ENCODE measurements at places on chromosomes 11 and 22.

GRCh38 chr22:20591660-20592310 lies 84.4 kb downstream of the MED15 start:
- peak; percentile 60 for DNase-seq

GRCh38 chr11:75470476-75471080 lies 37.6 kb upstream of the KLHL35 start:
- DNase-seq = no peak

DNA sequence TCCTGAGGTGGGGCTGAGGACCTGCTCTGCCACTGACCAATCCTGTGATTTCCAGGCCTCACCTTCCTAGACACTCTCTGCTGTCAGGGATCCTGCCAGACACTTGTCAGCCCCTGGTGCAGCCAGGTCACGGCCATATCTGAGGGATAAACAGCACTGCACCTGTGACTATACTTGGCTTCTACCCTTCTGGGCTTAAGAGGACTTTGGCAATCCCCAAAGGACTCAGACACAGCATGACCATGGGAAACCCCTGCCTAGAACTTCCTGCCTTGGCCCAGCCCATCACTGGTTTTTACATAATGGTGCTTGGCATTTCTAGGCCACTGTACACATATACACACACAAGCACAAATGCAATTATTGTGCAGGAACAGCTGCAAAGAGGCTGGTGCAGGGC lies 11.6 kb upstream of the OLFML1 start:
- no peak for DNase-seq

DNA sequence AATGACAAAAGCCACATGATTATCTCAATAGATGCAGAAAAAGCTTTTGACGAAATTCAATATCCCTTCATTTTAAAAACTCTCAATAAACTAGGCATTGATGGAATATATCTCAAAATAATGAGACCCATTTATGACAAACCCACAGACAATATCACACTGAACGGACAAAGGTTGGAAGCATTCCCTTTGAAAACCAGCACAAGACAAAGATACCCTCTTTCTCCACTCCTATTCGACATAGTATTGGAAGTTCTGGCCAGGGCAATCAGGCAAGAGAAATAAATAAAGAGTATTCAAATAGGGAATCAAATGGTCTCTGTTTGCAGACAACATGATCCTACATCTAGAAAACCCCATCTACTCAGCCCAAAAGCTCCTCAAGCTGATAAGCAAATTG lies 52.0 kb downstream of the CASP12 start:
- no peak for DNase-seq

DNA sequence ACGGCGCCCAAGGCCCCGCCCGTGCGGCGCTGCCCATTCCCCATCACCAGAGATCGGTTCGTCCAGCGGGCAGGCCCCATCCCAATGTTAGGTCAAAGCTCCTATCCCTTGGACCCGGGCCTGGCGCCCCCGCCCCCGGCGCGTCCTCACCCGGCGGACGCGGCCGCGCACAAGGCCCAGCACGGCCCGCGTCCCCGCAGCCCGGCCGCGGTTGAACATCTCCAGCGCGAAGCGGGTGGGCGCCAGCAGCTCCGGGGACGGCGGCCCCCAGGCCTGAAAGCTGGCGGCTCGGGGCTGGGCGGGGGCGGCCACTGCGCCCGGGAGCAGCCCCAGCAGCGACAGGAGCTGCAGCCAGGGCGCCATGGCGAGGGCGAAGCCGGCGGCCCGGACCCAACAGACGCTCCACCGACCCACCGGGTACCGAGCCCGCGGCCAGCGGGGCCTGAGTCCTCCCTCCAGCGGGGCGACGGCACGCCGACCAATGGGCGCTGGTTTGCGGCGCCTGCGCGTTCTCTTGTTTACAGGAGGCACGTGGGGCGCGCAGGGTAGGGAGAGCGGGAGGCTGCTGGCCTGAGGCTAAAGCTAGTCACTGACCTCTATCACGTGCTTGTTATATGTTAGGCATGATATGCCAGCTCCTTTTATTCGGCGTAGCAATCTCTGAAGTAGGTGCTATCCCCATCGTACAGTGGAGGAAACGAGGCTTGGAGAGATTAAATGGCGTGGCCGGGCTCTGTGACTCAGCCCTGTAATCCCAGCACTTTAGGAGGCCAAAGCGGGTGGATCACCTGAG lies at the start of gene CTSF:
Gene CTSF (minus strand): TSS at position 483 of the 793 bp plus-strand sequence. CDS start 120 bp downstream, at position 363.
- peak; percentile 87 for DNase-seq

GRCh38 chr11:46936138-46937110 lies at the start of gene CSTPP1:
Gene CSTPP1 (plus strand): TSS chr11:46936761. CDS start chr11:46936806, 45 bp downstream.
- DNase-seq = peak; percentile 83

GRCh38 chr22:46068593-46069491 lies 81.5 kb upstream of the PPARA start:
- DNase-seq = no peak

- DNase-seq = no peak
Observed at GRCh38 chr11:93188726-93189125, 9.1 kb downstream of the SLC36A4 start.

- DNase-seq = no peak
Observed at GRCh38 chr11:56558574-56558973, 15.5 kb upstream of the OR5M11 start.

DNA sequence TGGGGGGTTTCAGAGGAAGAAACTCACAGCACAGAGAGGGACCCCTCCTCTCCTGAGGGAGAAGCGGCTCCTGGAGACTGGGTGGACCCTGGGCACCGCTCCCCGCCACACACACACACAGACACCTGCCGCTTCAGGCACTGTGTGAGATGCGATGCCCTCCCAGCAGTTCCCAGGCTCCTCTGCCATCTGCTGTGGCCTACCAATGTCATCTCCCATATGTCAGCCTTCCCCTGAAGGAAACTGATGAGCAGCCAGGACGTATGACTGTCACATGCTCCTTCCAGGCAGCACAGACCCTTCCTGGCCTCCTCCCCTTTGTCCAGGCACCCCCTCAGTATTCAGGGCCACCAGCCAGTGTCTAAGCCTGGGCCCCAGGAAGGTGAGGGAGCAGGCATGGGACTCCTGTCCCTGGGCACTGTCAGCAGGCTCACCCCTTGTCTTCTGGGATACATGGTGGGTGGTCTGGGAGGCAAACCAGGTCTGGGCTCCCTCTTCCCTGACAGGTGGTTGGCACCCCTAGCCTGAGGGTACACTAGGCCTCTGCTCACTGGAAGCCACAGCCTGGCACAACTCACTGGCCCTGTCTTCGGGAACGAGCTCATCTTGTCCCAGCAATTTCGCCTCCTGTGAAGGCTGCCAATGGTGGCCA lies 11.8 kb upstream of the BCR start:
- DNase-seq = no peak

DNA sequence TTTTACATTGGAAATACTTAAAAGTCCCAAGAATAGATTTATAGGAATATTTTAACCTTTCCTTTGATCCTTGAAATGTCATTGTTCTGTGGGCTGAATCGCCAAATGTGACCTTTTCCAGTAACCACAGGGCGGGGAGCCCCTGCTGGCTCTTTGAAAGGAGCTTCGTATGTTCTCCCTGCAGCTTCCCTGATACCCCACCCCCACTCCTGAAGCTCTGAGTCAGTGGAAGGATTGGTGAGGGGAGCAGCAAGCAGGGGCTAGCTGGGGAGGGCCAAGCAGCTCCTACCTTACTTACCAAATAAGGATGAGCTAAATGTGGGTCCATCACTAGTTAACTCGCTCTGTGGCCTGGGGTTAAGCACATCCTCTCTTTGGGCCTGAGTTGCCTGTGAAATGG lies 87.7 kb downstream of the CHST1 start:
- no peak for DNase-seq

DNA sequence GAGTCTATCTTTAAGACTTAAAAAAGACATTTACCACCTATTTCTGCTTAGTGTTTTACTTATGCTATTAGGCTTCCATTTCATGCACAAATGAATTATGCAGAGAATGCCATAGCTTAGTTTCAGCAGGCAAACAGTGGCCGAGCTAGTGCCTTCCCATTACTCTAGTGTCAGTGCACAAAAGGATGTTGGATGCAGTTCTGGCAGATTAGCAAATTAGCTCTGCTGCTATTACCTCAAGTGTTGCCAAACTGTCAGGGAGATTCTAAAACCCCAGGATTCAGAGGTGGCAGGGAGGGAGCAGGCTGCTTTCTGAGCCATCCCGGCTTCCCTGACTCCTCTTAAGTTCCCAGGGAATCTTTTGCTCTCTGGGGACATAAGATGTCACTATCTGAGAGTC lies 209.4 kb upstream of the NCAM1 start:
- no peak for DNase-seq

- peak; percentile 96 for DNase-seq
Observed at GRCh38 chr11:114179234-114179941, 116.8 kb upstream of the NNMT start.

- DNase-seq = peak; percentile 90
Observed at GRCh38 chr22:37887584-37888378, 18.3 kb upstream of the MICALL1 start.

DNA sequence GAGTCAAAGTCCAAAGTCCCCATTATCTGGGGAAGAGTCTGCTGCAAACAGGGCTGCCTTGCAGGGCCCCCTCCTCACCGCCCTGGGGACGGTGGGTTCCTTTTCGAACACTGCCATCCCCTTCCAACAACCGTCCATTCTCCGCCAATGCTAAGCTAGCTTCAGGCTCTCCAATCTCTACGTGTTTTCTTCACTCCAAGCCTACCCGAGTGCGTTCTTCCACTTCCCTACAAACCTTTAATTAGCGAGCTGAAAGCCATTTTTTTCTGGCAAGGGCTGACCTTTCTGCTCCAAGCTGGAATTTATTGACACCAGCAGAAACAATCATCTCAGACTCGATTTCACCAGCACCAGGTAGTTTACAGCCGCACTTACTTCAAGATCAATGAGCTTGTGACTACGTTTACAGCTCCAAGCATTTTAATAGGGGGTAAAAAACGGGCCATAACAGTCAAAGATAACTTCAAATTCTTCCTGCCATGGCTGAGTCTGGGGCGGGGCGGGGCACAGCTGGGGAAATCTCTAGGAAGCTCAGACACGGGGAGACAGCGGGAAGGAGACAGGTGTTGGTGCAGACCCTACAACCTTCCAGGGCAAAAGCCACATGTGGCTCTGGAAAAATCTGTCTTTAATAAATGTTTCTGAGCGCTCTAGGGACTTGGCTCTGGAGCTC lies 82.2 kb downstream of the PHF21B start:
- DNase-seq = no peak

DNA sequence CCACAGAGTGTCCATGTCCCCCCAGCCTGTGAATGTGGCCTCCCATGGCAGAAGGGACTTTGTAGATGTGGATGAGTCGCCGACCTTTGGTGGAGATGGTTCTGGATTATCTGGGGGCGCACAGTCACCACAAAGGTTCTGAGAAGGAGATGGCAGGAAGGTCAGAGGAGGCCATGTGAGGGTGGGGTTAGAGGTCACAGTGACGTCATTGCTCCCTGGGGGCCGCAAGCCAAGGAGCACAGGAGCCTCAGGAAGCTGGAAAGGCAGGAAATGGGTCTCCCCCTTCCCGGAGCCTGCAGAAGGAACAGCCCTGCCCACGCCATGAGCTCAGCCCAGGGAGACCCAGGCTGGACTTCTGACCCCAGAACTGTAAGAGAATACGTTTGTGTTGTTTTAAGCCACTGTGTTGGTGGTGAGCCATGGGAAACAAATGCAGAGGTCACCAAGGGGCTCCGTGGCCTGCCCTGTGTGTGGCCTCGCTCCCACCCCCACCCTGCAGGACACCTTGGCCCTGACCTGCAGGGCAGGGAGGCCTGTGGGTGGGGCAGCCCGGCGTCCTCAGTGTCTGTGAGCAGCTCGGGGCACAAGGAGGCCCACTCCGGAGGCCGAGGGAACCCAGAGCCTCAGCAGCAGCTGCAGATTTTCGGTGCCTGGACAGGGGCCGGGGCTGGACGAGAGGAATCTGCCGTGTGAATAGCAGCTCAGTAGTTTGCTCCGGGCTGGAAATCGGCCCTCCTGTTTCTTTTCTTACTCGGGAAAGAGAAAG lies 32.1 kb downstream of the GRAMD4 start:
- no peak for DNase-seq

- DNase-seq = no peak
Observed at GRCh38 chr11:95563859-95564258, 225.7 kb downstream of the FAM76B start.

- no peak for DNase-seq
Observed at GRCh38 chr11:70567680-70568034, 169.3 kb downstream of the CTTN start.

GRCh38 chr11:13289081-13289480 lies 11.5 kb downstream of the BMAL1 start:
- DNase-seq = no peak

GRCh38 chr11:45185228-45185729 lies 38.8 kb downstream of the PRDM11 start:
- no peak for DNase-seq

DNA sequence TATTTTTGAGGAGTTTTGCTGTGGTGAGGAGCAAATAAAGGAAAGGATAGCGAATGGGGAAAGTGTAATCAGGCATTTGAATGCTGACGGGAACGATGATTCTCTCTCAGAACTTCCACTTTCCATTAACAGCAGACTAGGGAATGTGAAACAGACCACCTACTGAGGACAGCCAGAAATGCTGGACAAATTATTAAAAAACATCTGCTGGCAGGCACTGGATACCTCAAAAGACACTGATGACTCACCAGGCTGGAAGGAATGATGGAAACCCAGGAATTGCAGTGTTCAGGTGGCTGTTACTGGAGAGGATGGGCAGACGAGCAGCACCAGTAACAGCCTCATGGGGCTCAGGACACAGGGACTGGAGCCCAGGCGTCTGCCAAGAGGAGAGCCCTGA lies 33.4 kb downstream of the PLA2G6 start:
- DNase-seq = no peak

- peak; percentile 69 for DNase-seq
Observed at GRCh38 chr11:304915-305843, 2.4 kb upstream of the IFITM2 start.

DNA sequence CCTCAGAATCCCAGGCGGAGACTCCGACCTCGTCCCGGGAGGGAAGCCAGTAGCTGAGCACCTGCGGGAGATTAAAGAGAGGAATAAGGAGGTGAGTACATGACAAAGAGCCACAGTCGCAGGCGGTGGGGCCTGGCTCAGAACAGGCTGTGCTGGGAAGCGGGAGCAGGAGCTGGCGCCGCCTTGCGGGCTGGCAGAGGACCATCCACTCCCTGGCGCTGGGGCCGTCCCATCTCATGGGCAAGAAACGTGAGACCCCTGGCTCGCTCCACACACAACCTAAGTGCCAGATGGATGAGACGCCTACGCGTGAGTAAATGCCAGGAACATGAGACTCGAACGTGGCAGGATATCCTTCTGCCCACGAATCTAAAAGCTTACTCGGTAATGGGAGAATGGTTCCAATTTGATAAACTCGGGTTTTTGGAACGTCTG lies 6.3 kb downstream of the CEND1 start:
- DNase-seq = peak; percentile 85

DNA sequence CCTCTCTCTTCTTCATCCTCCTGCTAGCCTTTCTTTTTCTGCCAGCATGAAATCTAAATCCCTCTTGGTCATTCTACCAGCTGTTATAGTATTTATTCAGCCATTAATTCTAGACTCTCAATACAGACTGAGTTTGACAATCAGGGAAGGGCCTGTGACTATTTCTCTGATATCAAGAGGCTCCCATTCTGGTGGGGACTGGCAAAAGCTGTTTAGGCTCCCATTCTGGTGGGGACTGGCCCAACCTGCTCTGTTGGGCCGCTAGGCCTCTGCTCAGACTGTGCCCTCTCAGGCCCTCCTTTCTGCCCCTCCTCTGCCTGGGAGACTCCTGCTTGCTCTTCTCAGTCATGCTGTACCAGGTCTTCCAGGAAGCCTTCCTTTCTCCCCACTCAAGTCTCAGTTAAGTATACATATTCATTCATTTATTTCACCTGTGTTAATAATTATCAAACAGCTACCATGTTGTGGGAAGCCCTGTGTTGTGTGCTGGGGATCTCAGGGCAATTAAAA lies 323.7 kb upstream of the NARS2 start:
- no peak for DNase-seq
